Hippocampal formation (tissue), 2 donors: ENCODE measurements at places on chromosomes 3 and 15.
A peak's percentile ranks its signal among the peaks of the same experiment; 100 is the strongest.

DNA sequence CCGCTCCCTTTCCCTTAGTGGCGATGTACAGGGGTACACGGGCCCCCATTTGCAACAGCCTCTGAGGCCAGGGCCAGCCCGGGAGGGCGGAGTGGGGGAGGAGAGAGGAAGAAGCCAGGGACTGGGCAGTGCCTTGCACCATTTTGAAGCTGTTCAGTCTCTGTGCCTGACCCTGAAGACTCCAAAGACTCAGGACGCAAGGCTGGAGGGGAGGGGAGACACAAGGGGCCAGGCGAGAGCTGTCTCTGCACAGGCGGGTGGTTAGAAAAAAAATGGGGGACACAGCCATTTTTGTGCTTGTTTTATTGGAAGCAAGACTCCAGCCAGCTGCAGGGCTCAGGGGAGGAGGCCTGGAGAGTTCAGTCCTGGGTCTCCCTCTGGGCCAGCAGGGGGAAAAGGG is 1.6 kb downstream of the RPP25 start:
- no peak for DNase-seq

- no peak for DNase-seq
Measured at GRCh38 chr3:181839916-181840297, 128.2 kb downstream of the SOX2 start.

DNA sequence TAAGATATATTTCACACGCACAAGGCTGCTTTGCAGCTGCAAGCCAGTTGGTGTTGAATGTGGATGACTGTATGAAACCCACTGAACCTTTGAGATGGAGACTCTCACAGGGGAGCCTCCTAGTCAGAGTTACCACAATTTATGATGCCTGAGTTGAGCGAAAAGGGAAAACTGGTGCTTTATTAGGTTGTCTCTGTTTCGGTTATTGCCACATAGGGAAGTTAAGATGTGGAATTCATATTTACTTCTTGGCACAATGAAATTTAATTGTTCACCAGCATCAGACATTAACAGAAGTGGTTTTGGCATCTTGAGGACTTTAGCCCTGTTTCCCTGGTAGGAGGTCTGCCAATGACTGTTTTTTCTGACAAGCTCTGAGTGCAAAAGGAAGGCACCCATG is 358.2 kb downstream of the SQOR start:
- no peak for DNase-seq

- DNase-seq, result no peak
Measured at GRCh38 chr3:143356839-143357238, 237.3 kb downstream of the CHST2 start.

- no peak for DNase-seq
Measured at GRCh38 chr3:141123677-141124410, 72.7 kb downstream of the SPSB4 start.

- DNase-seq, result no peak
Measured at GRCh38 chr15:95293456-95294031, 1037.0 kb upstream of the NR2F2 start.

DNA sequence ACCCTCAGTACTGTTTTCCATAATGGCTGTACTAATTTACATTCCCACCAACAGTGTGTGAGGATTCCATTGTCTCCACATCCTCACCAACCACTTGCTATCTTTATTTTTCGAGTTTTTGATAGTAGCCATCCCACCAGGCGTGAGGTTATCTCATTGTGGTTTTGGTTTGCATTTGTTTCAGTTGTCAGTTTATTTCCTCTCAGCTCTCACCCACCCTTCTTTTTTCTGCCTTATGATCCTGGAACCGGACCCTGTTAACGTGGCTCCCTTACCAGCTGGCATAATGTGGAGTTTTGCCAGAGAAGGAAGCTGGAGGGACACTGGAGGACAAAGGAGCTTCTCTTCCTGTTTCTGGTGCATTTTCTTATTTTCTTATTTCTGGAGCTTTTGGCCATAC is 25.1 kb upstream of the SH3GL3 start:
- no peak for DNase-seq

- no peak for DNase-seq
Measured at GRCh38 chr3:45904931-45905330, 18.6 kb downstream of the CCR9 start.

DNA sequence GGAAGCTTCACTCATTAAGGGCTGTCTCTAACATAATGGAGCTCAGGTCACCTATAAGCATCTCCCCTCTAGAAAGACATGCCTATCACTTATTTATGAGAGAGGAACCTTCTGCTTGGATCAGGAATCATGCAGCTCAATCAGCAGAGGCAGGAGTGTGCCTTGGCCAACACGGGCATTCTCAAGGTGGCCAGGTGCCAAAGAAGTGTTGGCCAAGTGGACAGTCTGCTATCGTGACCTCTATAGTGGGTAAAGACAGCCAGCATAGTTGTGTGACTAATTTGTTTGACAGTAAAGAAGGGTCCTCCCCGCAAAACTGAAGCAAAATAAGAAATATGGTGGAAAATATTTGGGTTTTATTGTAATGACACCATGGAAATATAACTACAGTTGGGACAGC is 14.7 kb upstream of the AGTR1 start:
- DNase-seq, result no peak

DNA sequence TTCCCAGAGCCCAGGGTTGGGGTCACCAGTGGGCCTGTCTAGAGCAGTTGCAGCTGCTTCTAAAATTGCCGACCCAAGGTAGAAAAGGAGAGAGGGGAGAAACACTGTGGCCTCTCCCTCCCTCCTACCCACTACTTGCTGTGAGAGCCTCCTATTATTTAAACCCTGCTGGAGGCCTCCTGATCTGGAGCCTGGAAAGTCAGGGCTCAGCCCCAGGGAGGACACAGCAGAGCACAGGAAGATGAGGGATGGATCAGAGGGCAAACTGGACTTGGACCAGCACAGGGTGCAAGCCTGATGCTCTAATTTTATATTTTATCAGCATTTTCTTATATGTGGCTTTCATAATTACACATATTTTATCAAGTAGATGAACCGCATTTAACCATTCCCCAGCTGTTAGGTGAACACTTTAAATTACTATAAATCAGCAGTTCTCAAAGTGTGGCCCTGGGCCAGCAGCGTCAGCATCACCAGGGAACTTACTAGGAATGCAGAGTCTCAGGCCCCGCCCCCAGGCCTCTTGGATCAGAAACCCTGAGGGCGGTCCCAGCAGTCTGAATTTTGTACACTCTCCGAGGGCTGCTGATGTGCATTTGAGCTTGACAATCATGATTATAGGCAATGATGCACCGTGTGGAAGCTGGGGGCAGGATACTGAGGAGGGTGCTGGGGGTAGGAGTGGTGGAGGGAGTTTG is 26.7 kb downstream of the SMAD3 start:
- no peak for DNase-seq

GRCh38 chr3:66372681-66373350 is 128.0 kb downstream of the LRIG1 start:
- DNase-seq, result peak; percentile 21

DNA sequence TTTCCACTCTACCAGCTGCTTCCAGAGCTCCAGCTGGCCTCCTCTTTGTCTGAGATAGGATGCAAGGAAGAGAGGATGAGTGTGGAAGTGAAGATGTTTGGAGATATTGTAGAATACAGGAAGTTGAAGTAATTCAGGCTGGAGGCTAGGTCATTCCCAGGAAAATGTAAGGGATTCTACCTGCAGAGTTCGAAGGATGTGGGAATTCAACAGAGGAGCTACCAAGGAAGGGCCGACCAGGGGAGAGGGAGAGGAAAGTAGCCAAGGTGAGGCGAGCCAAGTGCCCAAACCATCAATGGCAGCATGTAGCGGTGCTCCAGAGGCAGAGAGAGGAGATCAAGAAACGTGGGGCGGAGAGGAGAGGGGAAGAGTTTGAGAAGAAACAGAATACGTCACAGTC is 49.0 kb upstream of the EPHB3 start:
- DNase-seq, result no peak

GRCh38 chr3:36992806-36993325 is at the start of gene EPM2AIP1:
EPM2AIP1 (minus strand) TSS chr3:36993131; CDS start chr3:36993077, 54 bp downstream.
- DNase-seq, result no peak

DNA sequence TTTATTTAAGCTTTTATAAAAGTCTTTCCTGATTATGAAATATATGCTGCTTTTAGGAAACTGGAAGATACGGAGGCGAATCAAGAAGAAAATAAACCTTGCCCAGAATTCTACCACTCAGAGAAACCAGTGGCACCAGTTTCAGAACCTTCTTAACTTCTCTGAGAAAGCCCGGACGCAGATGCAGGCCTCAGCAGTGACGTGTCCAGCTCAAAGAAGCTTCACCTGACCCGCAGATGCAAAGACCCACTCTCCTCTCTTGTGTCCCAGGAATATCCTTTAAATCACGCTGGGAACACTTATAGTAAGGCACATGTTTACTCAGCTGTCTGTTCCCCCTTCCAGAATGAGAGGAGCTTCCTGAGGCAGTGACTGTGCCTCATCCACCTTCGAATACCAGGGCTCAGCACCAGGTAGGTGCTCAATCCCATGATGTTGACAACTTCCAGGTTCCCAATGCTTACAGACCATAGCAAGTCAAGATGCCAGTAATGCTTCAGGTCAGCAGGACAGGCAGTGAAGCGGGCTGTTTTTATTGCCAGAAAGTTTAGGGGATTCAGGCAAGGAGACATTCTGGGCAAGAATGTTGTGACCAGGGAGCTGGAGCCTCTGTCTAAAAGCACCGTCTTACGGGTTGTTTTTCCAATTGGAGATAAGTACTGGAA is 39.9 kb upstream of the LDHAL6B start:
- DNase-seq, result no peak
